ENCODE measurements at places on chromosomes 16 and 17.

- DNase-seq = no peak
Observed at GRCh38 chr16:51553314-51553713, 402.2 kb upstream of the SALL1 start.

GRCh38 chr16:67613808-67614207 lies 31.1 kb upstream of the CARMIL2 start:
- DNase-seq = no peak

DNA sequence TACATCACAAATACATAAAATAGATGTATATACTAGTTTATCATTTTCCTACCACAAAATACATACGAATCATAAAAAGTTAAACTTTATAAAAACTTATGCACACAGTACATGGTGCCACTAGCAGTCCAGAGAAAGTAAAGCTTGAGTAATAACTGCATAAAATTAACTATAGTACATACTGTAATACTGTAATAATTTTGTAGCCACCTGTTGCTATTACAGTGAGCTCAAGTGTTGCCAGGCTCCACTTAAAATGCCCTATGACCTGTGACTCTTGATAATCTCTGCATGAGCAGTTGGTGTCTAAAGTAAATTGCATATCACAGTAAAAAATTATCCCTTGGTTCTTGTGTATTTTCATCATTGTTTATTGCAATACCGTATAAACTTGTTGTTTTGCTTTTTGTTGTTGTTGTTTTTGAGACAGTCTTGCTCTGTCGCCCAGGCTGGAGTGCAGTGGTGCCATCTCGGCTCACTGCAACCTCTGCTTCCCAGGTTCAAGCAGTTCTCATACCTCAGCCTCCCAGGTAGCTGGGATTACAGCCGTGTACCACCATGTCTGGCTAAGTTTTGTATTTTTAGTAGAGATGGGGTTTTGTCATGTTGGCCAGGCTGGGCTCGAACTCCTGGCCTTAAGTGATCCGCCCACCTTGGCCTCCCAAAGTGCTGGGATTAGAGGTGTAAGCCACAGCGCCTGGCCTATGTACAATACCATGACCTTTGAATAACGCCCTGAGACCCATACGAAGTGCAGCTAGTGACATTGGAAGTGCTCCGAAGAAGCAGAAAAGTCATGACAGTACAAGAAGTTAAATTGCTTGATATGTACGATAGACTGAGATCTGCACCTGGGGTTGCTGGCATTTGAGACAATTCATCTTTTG lies 6.6 kb downstream of the LUC7L3 start:
- no peak for DNase-seq

DNA sequence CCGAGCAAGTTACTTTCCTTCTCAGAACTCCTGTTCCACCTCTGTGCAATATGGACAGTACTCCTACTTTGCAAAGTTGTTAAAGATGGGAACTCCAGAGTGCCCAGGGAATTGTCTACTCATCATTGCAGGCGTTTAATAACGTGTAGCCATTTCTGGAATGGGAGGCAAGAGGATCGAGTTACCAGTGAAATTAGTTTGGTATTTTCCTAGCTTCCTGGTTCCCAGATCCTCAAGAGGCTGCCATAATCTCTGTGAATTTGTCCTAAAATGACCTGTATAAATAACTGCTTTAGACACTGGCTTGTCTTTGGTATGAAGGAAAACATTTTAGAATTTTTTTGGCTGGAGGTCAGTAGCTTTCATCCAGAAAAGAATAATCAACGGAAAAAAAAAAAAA lies 27.7 kb downstream of the WWOX start:
- DNase-seq = no peak

DNA sequence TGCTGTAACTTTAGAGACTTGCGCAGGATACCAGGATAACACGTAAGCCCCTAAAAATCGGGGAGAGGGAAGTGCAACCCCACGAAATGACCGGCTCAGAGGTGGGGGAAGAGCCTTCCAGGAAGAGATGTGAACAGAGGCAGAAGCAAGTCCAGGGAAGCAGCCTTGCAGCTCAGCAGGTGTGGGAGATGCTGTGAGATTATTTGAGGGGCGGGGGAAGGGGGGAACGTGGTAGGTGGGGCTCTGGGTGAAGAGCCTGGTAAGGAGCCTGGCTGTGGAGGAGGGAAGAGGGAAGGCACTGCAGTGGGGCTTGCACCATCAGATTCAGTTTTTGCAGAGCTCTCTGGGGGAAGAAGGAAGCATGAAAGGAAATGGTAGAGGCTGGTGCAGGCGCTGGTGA lies 95.4 kb upstream of the CACNG5 start:
- no peak for DNase-seq

GRCh38 chr16:68826652-68827051 lies 16.7 kb upstream of the TANGO6 start:
- no peak for DNase-seq

Data from G401 (cell line).